ENCODE measurements at places on chromosomes 16 and 17.

DNA sequence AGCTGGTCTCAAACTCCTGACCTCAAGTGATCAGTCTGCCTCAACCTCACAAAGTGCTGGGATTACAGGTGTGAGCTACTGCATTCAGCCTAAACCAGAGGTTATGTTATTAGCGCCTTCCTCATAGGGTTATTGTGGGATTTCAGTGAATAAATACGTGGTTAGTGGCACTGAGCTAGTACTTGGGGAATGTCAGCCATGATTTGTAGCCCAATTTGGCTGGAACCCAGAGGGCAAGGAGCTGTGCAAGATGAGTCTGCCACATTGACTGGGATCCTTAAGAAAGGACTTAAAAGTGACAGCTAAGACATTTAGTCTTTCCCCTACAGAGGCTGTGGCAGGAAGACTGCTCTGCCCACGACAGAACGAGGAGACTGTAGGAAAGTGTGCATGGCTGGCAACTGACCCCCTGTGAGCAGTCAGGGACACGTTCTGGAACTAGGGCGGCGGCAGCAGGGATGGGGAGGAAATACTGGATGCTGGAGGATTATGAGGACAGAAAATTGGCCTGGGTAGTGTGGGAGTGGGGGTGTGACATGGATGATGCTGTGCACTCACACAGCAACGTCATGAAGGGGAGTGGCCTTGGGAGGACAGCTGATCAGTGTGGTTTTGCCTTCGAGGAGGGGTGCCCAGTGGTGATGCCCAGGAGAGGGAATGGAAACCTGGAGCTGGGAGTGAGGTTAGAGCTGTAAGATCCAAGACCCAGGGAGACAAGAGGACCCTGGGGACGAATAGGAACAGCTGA, 14.6 kb downstream of the ATP5PD start:
- no peak for DNase-seq

DNA sequence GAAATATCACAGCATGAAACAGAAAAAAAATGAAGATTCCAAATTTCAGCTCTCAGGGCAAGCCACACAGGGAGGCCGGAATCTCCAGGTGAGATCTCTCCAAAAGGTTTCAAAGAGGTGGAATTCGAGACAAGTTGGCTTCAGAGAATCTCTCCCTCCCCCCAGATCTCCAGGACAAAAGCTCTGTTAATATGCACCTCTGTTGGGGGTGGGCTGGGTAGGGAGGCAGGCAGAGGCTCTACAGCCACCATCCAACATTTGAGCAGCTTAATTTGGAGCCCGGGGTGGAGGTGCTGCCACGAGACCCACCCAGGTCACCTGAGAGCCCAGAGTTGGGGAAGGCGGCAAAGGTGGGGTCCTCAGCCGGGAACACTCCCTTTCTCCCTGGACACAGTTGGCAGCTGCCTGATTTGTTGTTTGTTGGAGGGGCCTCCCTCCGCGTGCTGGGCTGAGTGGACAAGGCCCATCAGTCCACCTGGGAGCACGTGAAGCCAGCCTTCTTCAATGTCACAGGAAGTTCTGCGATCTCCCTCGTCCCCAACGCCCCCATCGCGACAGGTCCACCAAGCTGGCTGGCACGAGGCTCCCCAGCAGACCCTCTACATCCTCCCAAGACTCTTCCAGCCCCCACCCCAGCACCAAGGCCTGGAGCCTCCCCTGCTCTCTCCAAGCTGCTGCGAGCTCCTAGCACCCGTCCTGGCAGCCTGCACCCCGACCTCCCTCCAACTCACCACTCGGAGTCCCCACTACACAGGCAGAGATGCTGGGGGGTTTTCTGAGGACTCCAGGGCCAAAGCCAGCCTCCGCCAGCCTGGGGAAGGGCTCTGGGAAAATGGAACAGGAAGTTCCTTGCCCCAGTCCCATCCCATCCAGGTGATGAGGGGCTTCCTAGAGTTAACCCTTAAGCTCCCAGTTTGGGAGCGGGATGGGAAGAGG, at the start of gene ZSCAN10:
Gene ZSCAN10, minus strand, starts transcription at position 836 of the 936 bp plus-strand sequence. CDS start 6,357 bp downstream, outside the sequence.
- DNase-seq: no peak

GRCh38 chr17:21467739-21468490, 91.8 kb downstream of the KCNJ12 start:
- no peak for DNase-seq

GRCh38 chr16:86090461-86091170, 191.7 kb downstream of the IRF8 start:
- no peak for DNase-seq
